ENCODE measurements at places on chromosomes 3 and 15.

GRCh38 chr3:108862865-108863798, 40.5 kb downstream of the TRAT1 start:
- no peak for DNase-seq

GRCh38 chr3:32502118-32502945, at the start of gene CMTM6:
Gene CMTM6, minus strand, starts transcription at chr3:32502852. Its CDS starts 107 bp downstream, at chr3:32502745.
- DNase-seq, result peak; percentile 96

- no peak for DNase-seq
Observed at GRCh38 chr3:114406922-114407321, 113.1 kb downstream of the TIGIT start.

GRCh38 chr3:150359381-150359780, 48.7 kb upstream of the TSC22D2 start:
- DNase-seq, result no peak

GRCh38 chr3:194134231-194134756, 1.7 kb upstream of the HES1 start:
- peak; percentile 91 for DNase-seq

GRCh38 chr3:24460974-24461373, 33.7 kb downstream of the THRB start:
- DNase-seq, result no peak

GRCh38 chr3:65582012-65582717, 456.6 kb downstream of the MAGI1 start:
- DNase-seq, result no peak

DNA sequence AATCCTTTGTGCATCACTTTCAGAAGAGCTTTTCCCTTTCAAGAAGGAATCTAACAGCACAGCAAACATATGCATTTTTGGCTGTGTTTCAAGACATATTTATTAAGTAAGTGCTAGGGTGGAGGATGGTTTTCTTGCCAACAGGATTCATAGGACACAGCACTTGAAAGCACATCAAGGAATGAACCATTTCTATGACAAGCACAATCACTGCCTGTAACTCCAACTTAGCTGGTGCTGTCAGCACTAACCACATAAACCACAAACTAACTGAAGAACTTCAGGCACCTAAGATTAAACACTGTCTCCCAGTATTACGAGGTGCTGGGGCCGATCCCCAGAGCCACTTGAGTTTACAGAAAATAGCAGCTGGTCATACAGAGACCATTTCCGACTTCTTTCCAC, 35.4 kb upstream of the SPRED1 start:
- DNase-seq, result no peak
